CD4-positive, CD25-positive, alpha-beta regulatory T cell (primary cell): ENCODE measurements at places on chromosomes 4 and X. TPM values are rescaled to one million over a fixed set of nuclear protein-coding genes. Genes with fewer than 3 reads are reported as not detected.

The PABPC5 gene
- total RNA-seq = not detected

The MTM1 gene
- total RNA-seq = 31.9 TPM

The GLRA2 gene
- not detected for total RNA-seq

The STK32B gene
- total RNA-seq = not detected

The BMPR1B gene
- total RNA-seq = 0.72 TPM

The MAGEH1 gene
- total RNA-seq = 26.6 TPM

The CENPVL3 gene
- total RNA-seq = not detected

The MAGEA8 gene
- total RNA-seq = not detected

The PPBP gene
- total RNA-seq = 173 TPM

The BCORL1 gene
- total RNA-seq = 5.5 TPM

DNA sequence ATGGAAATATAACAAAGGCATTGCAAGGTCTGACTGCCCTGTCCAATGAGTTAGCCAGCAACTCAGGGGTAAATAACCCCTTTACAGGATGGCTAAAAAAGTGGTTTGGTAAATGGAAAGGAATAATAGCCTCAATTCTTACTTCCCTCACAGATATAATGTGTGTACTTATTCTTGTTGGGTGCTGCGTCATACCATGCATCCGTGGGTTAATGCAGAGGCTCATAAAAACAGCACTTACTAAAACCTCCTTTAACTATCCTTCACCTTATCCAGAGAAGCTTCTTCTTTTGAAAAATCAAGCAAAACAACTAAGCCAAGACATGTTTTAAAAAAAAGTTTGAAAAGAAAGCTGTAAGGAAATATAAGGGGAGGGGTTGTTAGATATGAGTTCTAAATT lies 301.0 kb downstream of the PAPSS1 start:
- H3K36me3 ChIP-seq = no peaks in the 10 kb centered on the region
- no peak overlapping the region for H3K4me3 ChIP-seq
- DNase-seq = no peak
- no peaks in the 10 kb centered on the region for H3K4me1 ChIP-seq

- H3K4me3 ChIP-seq = no peak overlapping the region
- no peak overlapping the region for H3K27ac ChIP-seq
- no peaks in the 10 kb centered on the region for H3K36me3 ChIP-seq
- no peaks in the 10 kb centered on the region for H3K27me3 ChIP-seq
- DNase-seq = no peak
Observed at GRCh38 chr4:31674313-31674947, 954.3 kb downstream of the PCDH7 start.

DNA sequence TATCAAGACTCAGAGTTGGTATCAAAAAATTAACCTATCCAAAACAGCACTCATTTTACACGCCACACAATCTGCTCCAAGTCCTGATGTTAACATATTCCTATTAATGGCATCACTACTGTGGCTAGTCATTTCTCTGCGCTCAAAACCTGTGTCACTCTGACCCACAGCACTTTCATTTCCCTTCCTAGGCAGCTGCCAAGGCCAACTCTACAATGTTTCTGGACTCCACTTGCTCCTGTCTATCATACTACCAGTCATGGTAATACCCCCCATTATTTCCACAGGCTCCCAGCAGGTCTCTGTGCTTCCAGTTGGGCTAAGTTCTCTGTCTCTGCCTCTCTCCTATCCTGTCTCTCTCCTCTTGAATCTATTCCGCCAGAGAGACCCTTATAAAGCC lies 323.6 kb downstream of the NR3C2 start:
- no peak overlapping the region for H3K27ac ChIP-seq
- H3K27me3 ChIP-seq = no peaks in the 10 kb centered on the region
- H3K4me1 ChIP-seq = no peaks in the 10 kb centered on the region

- no peak for DNase-seq
- H3K36me3 ChIP-seq = no peaks in the 10 kb centered on the region
- H3K4me1 ChIP-seq = no peaks in the 10 kb centered on the region
- no peaks in the 10 kb centered on the region for H3K27me3 ChIP-seq
- no peak overlapping the region for H3K27ac ChIP-seq
Observed at GRCh38 chr4:125013891-125014290, 300.9 kb upstream of the FAT4 start.

GRCh38 chr4:100519205-100519604 lies 1.4 kb upstream of the EMCN start:
- no peaks in the 10 kb centered on the region for H3K36me3 ChIP-seq
- no peak for DNase-seq
- H3K27ac ChIP-seq = no peak overlapping the region
- H3K27me3 ChIP-seq = peaks cover 3% of the 10 kb centered on the region
- H3K4me1 ChIP-seq = no peaks in the 10 kb centered on the region

- no peaks in the 10 kb centered on the region for H3K4me1 ChIP-seq
- H3K4me3 ChIP-seq = no peak overlapping the region
- H3K27ac ChIP-seq = no peak overlapping the region
- H3K36me3 ChIP-seq = peaks cover 10% of the 10 kb centered on the region
Observed at GRCh38 chr4:105374071-105374470, 99.8 kb downstream of the PPA2 start.

- H3K36me3 ChIP-seq = no peaks in the 10 kb centered on the region
- no peak overlapping the region for H3K27ac ChIP-seq
- H3K4me3 ChIP-seq = no peak overlapping the region
- H3K27me3 ChIP-seq = peaks cover 1% of the 10 kb centered on the region
- DNase-seq = peak; percentile 24
Observed at GRCh38 chr4:48445704-48446103, 37.4 kb upstream of the SLC10A4 start.

- peaks cover 25% of the 10 kb centered on the region for H3K27me3 ChIP-seq
- no peak overlapping the region for H3K4me3 ChIP-seq
- no peak for DNase-seq
- H3K36me3 ChIP-seq = no peaks in the 10 kb centered on the region
- H3K4me1 ChIP-seq = peaks cover 9% of the 10 kb centered on the region
- H3K27ac ChIP-seq = no peak overlapping the region
Observed at GRCh38 chr4:185139736-185140135, 3.3 kb upstream of the SLC25A4 start.

GRCh38 chr4:113442826-113443225 lies 318.7 kb downstream of the CAMK2D start:
- H3K4me1 ChIP-seq = no peaks in the 10 kb centered on the region
- DNase-seq = no peak
- H3K27ac ChIP-seq = no peak overlapping the region
- H3K4me3 ChIP-seq = no peak overlapping the region

DNA sequence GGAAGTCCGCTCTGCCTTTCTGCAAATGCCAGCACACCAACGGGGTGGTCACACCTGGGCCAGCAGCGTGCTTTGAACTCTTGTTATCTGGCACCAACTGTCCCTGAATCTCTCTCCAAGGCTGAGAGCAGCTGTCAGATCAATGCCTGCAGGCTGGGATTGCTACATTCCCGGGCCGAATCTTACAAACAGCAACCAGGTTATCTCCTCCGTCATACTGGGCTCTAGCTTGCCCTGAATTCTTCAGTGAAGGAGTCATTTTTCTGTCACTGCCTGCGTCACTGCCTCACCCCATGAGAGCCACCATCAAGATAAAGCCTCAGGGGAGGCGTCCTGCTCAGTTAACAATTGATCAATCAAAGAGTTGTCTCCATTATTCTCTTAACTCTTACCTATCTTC lies 329.4 kb upstream of the PPARGC1A start:
- no peak overlapping the region for H3K27ac ChIP-seq
- no peak for DNase-seq
- H3K4me1 ChIP-seq = no peaks in the 10 kb centered on the region
- no peaks in the 10 kb centered on the region for H3K36me3 ChIP-seq
- no peak overlapping the region for H3K4me3 ChIP-seq
- no peaks in the 10 kb centered on the region for H3K27me3 ChIP-seq

GRCh38 chr4:17577665-17578481 lies 875 bp downstream of the LAP3 start:
- H3K4me3 ChIP-seq = peak overlapping the region; percentile 94
- H3K36me3 ChIP-seq = peaks cover 15% of the 10 kb centered on the region
- H3K4me1 ChIP-seq = peaks cover 23% of the 10 kb centered on the region
- DNase-seq = no peak
- peak overlapping the region; percentile 97 for H3K27ac ChIP-seq
